CD4-positive, alpha-beta T cell treated with Interleukin-6 at 100 ng/mL for 8 hours (primary cell): ENCODE measurements at places on chromosomes 5 and 9.

DNA sequence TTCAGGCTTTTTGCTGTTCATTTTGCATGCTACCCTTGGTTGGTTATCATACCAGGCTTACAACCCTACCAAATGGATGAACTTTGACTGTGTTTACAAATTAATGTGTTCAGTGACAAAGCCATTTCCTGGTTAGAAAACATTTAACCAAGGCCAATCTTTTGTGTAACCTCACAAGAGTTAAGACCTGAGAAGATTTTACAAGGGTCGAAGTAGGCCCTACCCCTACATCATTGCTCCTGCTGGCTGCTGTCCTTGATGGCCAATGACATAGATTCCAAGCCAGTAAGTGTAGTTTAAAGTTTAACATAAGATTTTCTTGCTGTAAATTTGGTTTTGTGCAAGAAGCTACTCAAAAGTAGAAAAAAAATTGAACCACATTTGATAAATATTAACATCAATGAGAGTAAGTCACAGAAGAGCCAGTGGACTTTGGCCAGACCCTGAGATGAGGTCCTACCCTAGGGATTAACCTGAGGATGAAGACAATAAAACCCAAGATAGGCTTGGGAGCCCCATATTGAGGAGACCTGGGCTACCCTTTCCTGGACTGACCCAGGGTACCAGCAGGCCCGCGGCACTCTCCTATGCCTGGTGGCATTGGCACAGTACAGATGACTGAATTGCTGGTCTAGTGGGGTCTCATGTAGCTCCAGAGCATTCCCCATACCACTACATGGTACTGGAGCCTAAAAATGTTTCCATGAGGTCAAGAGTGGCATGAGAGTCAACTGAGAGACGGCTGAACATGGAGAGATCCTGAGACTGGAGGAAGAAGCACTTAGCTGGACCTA lies 8.3 kb downstream of the C1QTNF3 start:
- DNase-seq, result no peak

GRCh38 chr5:38546691-38547146 lies 9.7 kb downstream of the LIFR start:
- DNase-seq, result no peak

DNA sequence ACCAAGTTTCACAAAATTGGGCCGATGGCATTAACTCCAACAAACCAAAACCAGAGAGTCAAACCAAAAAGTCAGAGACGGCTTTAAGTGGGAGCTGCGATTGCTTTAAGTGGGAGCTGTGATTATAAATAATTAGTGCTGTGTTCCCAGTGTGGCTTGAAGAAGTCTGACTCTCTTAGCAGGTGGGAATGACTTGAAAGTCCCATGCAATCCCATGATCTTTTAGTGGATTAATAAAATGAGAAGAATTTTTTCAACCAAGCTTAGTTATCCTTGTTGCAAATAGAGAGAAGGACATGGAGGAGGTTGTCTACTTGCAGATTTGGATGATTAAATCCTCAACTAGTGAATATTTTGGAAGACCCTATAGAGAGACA lies 68.5 kb downstream of the MYO10 start:
- no peak for DNase-seq

- no peak for DNase-seq
These were observed 1995.6 kb upstream of the CDH6 start for GRCh38 chr5:29197631-29198454.

- DNase-seq, result no peak
These were observed 4.6 kb upstream of the DUSP1 start for GRCh38 chr5:172775326-172776234.
